ENCODE measurements at places on chromosomes 2 and 18.

GRCh38 chr2:63844616-63845015 lies 2.9 kb downstream of the UGP2 start:
- no peak for DNase-seq

DNA sequence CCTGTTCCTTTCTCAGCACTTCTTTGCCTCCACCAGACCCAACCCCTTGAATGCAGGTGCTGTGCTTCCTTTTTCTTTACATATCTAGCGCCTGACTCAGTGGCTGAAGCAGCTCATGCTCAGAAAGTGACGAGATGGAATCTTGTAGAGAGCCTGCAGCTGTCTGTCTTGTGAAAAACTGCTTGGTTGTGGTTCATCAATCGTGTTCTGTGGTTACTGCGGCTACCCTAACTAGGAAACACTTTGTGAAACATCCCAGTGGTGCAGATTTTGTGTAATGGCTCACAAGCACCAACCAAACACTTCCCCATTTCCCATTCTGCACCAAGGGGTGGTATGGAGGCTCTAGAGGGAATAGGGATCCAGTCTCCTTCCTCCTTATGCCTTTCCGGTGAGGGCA lies 307.2 kb upstream of the MMADHC start:
- no peak for DNase-seq

DNA sequence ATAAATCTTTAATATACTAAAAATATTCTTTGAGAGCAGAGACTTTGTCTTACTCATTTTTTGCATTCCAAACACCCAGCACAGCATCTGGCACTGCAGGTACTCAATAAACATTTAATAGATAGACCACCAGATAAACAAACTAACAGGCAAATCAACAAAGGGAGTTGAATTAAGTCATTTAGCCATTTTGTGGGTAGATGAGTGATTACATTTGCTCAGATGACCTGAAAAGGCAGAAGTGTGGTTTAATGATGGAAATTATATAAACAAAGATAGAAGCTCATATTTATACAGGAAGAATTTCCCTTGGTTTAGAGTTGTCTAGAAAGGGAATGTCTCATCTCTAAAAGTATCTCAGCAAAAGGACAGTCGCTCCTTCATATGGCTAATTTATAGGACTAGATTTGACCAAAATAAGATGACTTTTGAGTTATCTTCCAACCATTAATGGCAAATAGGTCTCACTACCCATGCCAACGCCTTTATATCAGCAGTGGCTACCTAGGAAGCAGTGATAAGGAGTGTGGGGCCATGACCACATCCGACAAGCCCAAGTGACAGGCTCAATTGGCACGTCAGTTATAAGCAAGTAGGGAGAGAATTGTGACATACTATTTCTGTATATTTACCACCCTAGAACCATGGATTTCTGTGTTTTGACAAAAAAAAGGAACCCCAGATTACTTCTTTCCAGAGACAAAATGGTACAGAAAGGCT lies 173.5 kb downstream of the ATAD2B start:
- no peak for DNase-seq

GRCh38 chr2:239944694-239945551 lies 80.2 kb downstream of the NDUFA10 start:
- DNase-seq, result no peak

DNA sequence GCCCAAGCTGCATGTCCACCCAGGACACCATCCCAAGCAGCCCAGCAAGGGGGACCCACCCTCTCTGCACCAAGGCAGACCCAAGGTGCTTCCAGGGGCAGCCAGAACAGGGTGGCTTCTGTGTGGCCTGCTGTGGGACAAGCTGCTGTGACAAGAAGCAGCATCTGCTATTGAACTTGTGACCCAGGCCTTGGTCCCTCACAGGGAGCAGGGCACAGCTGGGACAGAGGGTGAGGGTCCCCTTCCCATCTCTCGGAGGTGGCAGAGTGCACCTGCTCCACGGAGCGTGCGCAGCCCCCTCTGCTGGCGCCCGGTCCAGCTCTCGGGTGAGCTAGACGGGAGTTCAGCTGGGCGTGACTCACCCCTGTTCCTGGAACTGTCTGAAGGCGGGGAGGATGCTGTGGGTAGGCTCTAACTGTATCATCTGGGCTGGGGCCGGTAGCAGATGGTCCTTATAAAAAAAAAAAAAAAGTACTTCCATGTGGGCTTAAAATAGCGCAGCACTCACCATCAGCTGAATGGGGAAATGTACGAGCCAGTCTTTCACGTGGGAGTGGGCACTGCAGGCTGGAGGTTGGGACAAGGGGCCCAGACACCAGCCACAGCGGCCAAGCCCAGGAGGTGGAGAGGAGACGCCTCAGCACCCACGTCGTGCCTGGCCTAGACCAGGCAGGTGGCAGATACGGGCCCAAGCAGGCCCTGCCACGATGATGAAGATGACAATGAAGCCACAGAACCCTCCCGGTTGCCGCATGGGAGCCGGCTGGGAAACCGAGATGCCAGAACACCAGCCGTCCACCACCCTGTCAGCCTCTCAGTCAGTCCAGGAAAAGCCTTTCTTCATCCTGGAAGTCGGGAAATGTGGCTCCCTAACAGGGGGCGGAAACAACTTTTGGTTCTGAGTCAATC lies 136.8 kb upstream of the ID2 start:
- DNase-seq, result no peak

Measured in ecto neural progenitor cell (in vitro differentiated cells).